ENCODE measurements at places on chromosomes 12 and 14.
A peak's percentile ranks its signal among the peaks of the same experiment; 100 is the strongest.

DNA sequence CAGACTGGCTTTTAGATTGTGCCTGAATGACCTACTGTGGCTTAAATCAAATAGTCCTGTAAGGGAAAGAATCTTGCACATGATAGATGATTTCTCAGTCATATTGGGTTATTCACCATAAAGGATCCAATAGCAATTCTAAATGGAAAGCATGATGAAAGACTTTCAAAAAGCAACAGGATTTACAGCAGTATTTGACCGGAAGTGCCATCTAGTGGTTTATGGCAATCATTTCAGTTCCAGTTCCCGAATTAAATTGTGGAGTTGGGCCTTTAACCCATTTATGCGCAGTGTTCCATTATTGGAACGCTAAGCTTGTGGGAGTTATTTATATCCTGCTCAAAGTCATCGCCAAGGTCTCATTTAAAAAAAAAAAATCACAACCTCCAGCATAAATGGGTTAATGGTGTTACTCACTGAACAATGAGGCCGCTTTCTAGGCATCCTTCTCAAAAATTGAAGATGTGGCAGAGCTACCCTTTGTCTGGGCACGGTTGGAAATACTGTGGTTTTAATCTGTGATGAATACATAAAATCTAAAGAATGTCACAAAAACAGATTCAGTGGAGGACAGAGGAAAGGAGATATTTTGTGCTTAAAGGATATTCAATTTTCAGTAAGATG is 60.8 kb upstream of the REP15 start:
- peak; percentile 62 for DNase-seq

DNA sequence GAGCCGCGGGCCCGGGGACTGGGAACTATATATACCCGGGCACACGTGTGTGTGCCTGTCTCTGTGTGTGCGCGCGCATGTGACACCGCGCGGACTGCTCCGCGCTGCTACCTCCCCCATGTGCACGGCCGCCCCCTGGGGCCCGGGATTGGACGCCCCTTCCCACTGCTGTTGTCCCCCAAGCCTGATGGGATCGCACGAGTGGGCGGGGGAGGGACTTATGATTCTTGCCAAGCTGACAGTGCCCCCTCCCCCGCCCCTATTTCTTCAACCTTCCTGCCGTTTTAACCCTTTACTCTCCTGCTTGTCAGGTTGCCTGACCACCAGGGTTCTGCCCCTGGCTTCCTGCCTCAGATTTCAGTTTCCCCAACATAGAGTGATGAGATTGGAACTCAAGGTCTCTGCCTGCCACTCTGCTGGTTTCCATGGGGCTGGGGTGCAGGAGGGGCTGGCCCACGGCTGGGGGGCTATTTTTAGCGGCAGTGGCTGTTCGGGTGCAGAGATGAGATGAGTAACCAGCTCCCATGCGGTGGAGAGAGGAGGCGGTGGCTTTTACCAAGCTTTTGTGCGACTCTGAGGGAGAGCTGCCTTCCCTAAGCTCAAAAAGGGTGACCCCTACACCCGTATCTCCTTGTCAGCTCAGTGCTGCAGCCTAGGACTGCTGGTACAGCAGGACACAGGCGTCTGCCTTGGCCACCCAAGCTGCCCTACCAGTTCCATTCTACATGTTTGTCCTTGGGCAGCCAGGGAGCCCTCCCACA is at the start of gene DDN:
DDN (minus strand) TSS at position 5 of the 761 bp plus-strand sequence. CDS start 88 bp downstream, outside the sequence.
- DNase-seq: peak; percentile 61

DNA sequence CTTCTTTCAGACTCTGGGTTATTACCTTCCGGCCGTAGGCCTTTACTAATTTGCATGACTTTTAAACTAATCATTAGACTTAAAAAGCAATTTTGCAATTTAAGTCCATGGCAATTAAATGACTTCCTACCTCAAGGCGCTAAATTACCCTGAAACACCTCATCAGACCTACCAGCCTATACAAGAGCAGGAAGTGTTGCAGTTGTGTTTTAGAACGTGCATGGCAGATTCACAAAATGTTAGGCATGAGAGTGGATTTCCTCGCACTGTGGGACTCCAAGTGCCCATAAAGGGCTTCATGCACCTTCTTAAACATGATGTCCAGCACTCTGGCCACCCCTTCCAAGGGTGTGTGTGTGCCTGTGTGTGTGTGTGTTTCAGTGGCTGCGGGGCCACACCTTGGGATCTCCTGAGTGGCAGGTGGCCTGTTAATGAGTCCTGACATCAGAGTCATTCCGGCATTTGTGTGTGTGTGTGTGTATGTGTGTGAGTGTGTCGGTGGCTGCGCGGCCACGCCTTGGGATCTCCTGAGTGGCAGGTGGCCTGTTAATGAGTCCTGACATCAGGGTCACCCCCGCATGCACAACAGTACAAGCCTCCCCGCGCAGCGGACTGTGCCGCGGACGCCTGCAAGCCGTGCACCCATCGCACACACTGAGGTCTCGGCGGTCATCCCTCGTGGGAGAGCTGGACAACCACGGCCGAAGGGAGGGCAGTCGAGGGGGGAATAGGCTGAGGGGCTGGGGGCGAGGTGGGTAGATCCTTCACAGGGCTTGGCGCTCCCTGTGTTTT is 900 bp downstream of the C2CD5 start:
- peak; percentile 56 for DNase-seq

DNA sequence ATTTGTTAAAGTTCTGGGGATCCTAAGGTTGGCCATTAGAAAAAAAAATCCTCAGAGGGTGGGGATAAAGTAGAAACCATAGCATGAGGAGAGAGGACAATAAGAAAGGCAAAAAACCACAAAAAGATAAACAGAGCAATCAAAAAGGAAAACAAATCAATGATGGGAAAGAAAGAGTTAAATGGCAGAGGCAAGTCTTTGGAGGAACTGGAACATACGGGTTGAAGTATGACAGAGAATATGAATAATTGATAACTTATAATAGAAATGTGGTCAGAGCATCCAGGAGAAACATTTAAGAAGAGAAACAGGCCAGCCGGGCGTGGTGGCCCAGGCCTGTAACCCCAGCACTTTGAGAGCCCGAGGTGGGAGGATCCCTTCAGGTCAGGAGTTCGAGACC is 17.8 kb upstream of the SALL2 start:
- no peak for DNase-seq

DNA sequence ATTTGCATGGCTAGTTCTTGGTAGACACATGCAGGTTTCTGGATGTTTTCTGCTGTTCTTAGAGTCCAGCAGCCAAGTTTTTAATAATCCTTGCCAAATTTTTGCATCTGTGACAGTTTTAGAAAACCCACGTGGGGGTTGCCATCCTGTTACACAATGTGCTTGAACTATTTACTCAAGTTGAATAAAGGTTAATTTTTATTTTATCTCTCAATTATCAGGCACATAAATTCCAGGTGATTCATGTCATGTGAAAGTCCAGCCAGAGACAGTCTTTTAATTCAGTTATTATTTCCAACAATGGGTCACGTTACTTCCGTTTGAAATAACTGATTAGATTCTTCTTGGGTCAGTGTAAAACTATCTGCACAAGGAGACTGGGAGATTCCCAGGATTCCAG is 15.7 kb downstream of the MYRFL start:
- DNase-seq: no peak

All from astrocyte of the hippocampus (primary cell).